ENCODE measurements at places on chromosomes 1 and 21. TPM values are rescaled to one million over a fixed set of nuclear protein-coding genes. Genes with fewer than 3 reads are reported as not detected.

- no peak for DNase-seq
Observed at GRCh38 chr1:241356187-241356518, 852 bp downstream of the RGS7 start.

DNA sequence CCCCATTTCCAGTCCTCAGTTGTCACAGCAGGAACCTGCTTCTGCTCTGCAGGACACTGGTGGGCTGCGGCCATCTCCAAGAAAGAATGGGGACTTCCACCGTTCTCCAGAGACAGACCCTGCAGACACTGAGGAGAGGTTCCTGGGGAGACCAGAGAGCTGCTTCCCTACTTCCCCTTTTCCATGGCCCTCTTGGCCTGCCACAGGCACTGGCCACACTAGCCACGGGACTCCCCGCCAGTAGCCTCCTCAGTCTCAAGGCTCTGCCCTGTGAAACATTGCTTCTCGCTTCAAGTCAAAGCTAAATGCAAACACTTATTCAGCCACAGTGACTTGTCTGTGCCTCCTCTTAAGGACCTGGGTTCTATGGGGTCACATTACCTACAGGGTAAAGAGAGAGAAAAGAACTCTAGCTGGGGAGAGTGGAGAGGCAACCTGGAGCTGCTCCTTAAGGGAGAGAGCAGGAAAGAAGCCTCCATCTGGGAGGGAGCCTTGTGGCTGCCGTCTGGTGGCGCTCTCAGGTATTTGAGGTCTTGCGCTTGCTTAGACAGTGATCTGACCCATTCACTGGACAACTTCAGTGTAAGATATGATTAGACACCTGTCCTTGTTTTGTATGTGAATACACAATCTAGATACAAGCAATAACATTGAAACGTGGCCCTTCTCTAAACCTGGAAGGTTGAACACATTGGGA is 5.4 kb upstream of the SLAMF8 start:
- no peak for DNase-seq

DNA sequence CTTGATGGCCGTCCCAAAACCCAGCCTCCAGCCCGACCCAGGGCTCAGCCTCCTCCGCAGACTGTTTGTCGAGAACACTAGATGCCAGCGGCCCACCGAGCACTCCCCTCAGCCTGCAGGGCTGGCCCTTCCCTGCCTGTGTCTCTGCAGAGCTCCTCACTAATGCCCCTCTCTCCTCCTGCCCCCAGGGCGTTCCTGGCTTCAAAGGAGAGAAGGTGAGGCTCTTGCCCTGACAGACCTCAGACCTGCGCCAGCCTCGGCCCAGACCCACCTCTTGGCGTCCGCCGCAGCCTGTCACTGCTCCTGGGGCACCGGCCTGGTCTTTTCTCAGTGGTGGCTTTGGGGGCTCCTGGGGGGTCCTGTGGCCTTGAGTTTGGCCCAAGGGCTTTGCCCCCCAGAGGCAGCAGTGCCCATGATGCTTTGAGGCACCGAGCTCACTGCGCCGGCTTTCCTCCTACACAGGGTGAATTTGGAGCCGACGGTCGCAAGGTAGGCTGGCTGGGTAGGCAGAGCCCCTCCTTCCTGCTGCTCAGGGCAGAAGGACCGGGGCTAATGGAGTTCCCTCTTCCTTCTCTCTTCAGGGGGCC is 18.4 kb downstream of the COL6A2 start:
- no peak for DNase-seq

DNA sequence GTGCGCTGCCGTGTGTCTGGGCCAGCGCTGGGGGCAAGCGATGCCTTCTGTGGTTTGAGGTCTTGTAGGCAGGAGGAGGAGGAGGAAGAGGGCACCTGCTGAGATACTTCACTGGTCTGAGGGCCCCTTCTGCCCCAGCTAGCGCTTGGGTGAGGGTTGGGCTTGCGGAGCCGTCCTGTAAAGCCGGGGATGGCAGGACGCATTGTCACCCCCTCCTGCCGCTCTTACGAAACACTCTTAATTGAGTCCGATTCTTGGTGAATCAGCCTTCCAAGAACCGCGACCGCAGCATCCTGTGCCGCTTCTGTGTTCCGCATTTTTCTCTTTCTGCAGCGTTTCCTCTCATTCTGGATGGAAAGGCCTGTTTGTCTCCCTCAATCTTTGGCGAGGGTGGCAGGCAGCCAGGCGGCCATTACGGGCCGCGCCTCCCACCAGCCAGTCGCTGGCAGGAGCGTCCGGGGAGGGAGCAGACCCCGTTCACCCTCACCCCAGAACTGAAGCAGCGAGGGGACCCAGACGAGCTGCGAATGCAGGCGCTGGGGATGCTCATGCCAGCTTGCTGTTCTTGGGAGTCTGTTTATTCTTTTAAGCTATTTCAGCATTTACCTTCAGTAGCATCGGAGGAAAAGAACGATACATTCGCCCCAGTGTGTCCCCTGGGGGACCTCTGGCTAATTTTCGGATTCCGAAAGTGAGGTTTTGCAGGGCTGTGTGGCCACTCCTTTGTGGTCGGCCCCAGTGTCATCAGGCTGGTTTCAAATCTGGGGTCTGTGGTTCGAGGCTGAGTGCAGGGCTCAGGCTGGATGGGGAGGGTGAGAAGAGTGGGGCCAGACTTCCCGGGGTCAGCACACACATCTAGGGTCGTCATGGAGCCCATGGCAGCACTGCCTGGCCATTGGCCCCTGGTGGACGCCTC is 62.7 kb downstream of the SKI start:
- DNase-seq, result peak; percentile 37

The UQCRHL gene
- 5.6 TPM for polyA plus RNA-seq

DNA sequence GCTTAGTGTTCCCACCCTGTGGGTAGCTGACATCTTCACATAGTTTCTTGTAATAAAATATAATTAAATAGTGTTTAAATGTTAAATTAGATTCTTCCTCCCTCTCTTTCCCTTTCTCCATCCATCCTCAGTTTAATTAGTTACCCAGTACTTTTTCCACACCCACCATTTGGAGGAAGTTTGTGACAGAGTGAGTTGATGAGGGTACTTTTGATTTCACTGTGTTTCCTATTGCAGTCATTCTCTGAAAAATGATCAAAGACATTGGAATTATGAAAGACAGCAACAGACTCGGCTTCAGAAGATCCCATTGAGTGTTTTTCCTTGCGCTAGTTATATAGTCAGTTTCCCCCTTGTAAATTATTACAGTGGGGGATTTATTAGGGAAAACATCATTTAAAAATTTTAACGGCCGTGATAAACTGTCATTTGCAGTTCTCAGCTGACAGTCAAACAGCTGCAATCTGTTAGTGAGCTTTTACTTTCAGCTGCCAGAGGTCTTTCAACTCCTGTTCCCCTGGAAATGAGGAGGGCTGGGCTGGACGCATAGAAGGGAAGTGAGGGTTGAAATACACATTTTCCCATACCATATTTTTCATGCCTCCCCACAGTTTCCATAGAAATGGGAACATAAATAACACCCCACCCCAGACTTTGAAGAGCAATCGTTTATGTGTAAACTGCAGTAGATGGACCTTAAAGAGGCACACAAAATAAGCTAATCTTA is 61.3 kb upstream of the CACYBP start:
- DNase-seq, result no peak

The TDRD5 gene
- not detected for polyA plus RNA-seq

- no peak for DNase-seq
Observed at GRCh38 chr1:161038523-161039153, at the start of gene TSTD1. Gene TSTD1, minus strand, starts transcription at chr1:161038964. Its CDS starts 75 bp downstream, at chr1:161038889.

DNA sequence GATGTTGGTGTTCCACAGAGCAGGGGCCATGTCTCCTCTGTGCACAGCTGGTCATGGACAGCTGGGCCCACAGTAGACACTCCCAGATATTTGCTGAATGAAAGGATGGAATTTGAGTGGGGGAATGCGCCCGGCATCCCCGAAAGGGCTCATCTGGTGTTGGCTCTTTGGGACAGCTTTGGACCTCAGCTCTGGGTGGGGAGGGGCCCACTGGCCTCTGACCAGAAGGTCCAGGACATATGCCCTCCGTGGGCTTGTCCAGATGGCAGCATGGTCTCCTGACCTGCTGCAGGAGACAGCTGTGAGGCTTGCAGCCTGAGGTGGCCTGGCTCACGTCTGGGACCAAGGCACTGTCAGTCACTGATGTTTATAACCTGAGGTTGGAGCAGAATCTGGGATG is 160.4 kb upstream of the AJAP1 start:
- no peak for DNase-seq

- DNase-seq, result no peak
Observed at GRCh38 chr1:63363014-63363413, 4.4 kb upstream of the ALG6 start.

GRCh38 chr1:7574121-7575040 is 196.7 kb upstream of the VAMP3 start:
- DNase-seq, result no peak

- DNase-seq, result no peak
Observed at GRCh38 chr1:228105996-228106799, 2.9 kb downstream of the MRPL55 start.

DNA sequence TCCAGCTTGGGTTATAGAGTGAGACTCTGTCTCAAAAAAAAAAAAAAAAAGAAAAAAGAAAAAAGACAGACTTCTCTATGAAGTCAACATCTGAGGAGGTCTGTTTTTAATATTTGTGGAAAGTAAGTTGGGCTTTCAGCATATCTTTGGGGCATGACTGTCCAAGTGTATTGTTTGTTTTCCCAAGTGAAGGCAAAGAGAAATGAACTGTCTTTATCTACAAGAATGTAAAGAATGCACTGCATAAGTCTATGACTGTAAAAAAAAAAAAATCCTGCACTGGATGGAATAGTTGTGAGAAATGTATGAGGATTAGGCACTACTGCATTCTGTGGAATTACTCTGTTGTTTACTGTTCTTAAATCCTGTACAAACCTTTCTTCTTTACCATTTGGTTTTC is 45.6 kb upstream of the TMEM61 start:
- peak; percentile 77 for DNase-seq

GRCh38 chr1:189431447-189431846 is 1046.2 kb downstream of the BRINP3 start:
- DNase-seq, result no peak

All from foreskin keratinocyte (primary cell).